Astrocyte (in vitro differentiated cells and primary cell): ENCODE measurements at places on chromosomes 6 and 20. TPM values are rescaled to one million over a fixed set of nuclear protein-coding genes. Genes with fewer than 3 reads are reported as not detected.

NKX2-4 gene
- total RNA-seq: not detected in 2 replicates

BCKDHB gene
- 18.4 and 22.4 TPM in 2 replicates for total RNA-seq

MCM8 gene
- total RNA-seq: 5.0 and 5.7 TPM in 2 replicates

DNA sequence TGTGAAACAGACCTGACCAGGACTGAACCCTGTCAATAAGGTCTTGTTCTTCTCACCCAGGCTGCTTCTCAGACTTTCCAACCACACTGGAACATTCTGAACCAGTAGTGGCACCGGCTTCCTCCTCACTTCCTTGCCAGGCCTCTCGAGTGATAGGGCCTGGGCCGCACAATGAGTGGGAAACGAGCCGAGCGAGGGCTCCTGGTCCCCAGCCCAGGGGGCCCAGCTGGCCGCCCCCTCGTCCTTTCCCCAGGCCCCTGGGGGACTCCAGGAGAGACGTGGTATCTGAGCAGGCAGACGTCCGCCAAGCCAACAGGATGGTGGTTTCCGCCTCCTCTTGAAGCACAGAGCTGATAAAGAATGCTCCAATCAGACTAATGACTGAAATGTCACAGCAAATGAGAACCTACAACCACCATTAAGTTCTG is 117.9 kb downstream of the GMDS start:
- no peak for DNase-seq

DNA sequence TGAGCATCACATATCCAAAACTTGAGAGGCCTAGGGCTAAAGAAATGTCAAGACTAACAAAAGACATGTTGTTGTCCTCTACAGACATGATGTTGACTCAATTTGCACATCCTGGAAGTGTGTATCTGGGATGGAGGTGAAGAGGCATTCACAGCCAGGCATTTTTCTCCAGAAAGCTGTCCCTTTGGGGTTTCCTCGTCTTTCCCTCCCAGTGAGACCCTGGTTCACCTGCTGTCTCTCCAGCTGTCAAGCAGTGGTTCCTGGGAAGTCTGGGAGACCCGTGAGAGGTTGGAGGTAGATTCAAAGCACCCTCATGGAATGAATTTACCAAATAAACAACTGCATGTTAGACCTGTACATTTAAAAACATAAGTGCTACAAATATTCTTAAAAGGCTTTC is 32.1 kb downstream of the BACH2 start:
- DNase-seq: no peak

- no peak for DNase-seq
Measured at GRCh38 chr20:48680650-48681049, 147.1 kb downstream of the PREX1 start.
